ENCODE measurements at places on chromosomes 7 and 10.

DNA sequence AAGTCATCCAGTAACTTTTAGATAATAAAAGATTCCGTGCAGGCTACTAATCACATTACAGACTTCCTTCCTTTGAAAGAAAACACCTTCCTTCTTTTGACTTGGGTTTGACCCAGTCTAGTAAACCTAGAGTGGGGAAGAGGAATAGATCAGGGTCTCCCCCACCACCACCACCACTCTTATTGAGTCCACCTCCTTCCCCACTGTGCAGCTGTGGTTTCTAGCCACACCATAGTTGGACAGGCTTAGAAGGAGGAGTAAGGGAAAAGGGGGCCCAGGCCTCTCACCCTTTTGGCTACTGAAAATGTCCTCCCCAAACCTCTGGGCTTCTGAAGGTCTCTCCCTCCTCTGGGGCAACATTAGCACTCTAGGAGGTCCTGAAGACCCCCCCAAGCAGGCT, 372.7 kb downstream of the CALN1 start:
- DNase-seq, result no peak

- no peak for DNase-seq
Observed at GRCh38 chr7:98700533-98700932, 83.4 kb downstream of the NPTX2 start.

GRCh38 chr7:28474282-28474638, 61.9 kb downstream of the CREB5 start:
- DNase-seq, result no peak

DNA sequence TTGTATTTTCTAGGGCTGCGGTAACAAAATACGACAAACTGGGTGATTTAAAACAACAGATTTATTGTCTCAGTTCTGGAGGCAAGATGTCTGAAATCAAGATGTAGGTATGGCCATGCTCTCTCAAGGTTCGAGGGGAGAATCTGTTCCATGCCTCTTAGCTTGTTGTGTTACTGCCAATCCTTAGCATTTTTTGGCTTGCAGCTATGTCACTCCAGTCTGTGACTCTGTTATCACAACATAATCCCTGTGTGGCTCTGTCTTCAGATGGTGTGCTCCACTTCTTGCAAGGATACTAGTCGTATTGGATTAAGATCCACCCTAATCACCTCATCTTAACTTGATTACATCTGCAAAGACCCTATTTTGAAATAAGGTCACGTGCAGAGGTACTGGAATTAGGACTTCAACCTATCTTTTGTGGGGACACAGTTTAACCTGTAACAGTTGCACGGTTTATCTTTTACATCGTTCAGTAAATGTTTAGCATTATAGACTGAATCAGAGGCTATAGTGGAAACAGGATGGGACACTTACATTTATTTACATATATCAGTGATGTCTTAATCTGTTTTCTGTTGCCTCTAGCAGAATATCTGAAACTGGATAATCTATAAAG, 3.1 kb downstream of the C1GALT1 start:
- DNase-seq, result no peak

GRCh38 chr7:45919993-45920459, 1.0 kb downstream of the IGFBP3 start:
- DNase-seq, result no peak
